Calu3 (cell line): ENCODE measurements at places on chromosomes 12 and 14. TPM values are rescaled to one million over a fixed set of nuclear protein-coding genes. Genes with fewer than 3 reads are reported as not detected.
A peak's percentile ranks its signal among the peaks of the same experiment; 100 is the strongest.

GRCh38 chr12:105057174-105057573 lies 27.1 kb downstream of the ALDH1L2 start:
- peaks cover 8% of the 10 kb centered on the region for H3K4me1 ChIP-seq
- H3K27me3 ChIP-seq = no peaks in the 10 kb centered on the region
- no peak for DNase-seq
- H3K36me3 ChIP-seq = peaks cover 27% of the 10 kb centered on the region
- H3K27ac ChIP-seq = no peak overlapping the region

- DNase-seq = no peak
- no peak overlapping the region for H3K4me3 ChIP-seq
- H3K27ac ChIP-seq = no peak overlapping the region
- no peaks in the 10 kb centered on the region for H3K4me1 ChIP-seq
- H3K27me3 ChIP-seq = no peaks in the 10 kb centered on the region
- no peaks in the 10 kb centered on the region for H3K36me3 ChIP-seq
Observed at GRCh38 chr12:81017792-81018191, 60.1 kb upstream of the ACSS3 start.

DNA sequence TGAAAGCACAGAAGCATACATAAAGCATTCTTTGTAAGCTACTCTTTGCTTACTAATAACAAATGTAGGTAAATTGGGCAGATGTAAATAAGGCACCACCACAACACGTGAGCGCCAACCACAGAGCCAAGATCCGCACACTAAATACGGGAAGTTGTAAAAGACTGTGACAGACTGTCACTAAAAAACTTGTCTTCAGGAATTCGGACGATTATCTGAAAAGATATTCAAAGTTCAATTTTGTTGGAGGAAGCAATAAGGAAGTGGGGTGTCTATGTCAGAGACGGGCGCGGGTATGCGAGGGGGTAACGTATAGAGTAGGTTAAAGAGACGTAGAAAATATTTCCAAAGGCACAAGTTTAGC lies 1.5 kb upstream of the HSP90B1 start:
- H3K27ac ChIP-seq = peak overlapping the region; percentile 100
- DNase-seq = no peak
- H3K36me3 ChIP-seq = peaks cover 55% of the 10 kb centered on the region
- H3K4me3 ChIP-seq = peak overlapping the region; percentile 82
- no peaks in the 10 kb centered on the region for H3K27me3 ChIP-seq

DNA sequence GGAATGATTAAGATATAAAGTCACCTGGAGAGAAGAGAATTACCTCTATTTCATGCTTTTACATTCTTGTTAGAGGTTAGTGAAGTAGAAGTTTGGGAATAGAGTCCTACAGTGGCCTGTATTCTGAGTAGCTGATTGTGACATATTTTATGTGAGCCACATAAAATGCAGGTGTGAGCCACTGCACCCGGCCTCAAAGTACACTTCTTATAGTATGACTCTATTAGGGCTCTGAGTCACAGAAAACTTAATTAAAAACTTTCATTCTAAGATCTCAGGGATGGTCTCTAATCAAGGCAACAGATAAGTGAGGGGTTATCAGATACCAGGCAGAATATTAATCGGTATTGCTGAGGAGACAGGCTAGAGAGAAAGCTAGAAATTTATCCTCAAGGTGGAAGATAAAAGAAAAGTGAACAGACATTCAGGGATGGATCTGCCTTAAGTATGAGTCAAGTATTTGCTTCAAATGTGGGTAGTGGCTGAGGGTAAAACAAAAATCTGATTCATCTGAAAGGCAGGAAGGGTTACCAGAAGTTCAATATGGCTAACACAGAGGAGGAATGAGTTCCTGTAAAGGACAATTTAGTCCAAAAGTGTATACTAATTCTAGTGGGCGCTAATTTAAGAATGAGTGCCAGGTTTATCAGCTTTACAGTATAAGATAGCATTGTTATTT lies 5.5 kb upstream of the G2E3 start:
- H3K4me3 ChIP-seq = no peak overlapping the region
- H3K36me3 ChIP-seq = peaks cover 3% of the 10 kb centered on the region
- no peak for DNase-seq
- H3K27ac ChIP-seq = peak overlapping the region; percentile 45
- H3K27me3 ChIP-seq = no peaks in the 10 kb centered on the region
- peaks cover 39% of the 10 kb centered on the region for H3K4me1 ChIP-seq

DNA sequence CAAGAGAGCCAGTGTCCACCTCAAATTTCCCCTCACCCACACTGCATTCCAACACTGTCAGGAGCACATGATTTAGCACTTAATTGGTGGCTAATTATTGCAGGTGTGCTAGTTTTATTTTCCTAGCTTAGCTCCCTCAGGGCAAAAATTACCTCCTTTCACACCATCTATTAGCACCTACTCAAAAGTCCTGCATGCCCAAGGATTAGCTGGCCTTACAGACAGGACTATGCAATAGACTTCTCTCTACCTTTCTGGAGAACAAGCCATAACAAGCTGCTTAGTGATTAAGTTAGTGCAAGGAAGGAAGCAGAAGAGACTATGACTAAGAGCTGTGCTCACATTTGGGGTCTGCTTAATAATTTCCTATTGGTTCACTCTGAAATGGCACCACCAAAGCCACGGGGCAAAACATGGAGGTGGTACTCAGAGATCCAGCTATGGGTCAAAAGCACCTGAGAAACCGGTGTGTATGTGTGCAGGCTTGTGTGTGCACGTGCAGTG lies 69.5 kb downstream of the STON2 start:
- no peak overlapping the region for H3K27ac ChIP-seq
- no peaks in the 10 kb centered on the region for H3K36me3 ChIP-seq
- DNase-seq = no peak
- peaks cover 16% of the 10 kb centered on the region for H3K4me1 ChIP-seq
- H3K27me3 ChIP-seq = no peaks in the 10 kb centered on the region

- DNase-seq = no peak
- H3K27me3 ChIP-seq = no peaks in the 10 kb centered on the region
- no peak overlapping the region for H3K4me3 ChIP-seq
- no peak overlapping the region for H3K27ac ChIP-seq
Observed at GRCh38 chr14:39454906-39455539, 22.8 kb upstream of the FBXO33 start.

DNA sequence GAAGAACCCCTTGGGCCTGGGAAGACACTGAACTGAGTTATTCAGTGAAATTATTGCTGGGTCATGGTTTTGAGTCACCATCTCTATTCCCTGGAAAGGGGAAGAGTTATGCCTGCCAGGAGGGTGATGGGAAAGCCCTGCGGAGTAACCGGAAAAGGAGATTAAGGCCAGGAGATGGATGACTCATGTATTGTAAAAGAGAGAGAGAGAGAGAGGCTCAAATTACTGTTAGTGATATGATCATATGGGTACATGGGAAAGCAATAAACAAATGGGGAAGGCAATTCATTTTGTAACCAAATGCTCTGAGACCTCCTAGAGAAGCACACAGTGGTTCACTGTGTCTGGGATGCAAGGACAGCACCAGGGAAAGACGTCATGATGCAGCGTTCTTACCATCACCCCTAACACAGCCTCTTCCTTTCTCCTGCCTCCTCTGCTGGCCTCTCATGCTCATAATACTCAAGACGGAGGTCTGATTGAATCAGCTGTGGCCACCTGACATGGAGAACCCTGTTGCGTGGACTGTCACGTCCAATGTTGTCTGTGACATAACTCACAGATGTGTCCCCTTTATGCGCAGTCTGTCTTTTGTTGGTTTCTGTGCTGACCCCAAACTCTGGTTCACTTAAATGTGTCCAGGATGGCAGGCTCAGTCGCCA lies 243.7 kb downstream of the TMEM132D start:
- H3K36me3 ChIP-seq = no peaks in the 10 kb centered on the region
- H3K27ac ChIP-seq = no peak overlapping the region
- H3K27me3 ChIP-seq = no peaks in the 10 kb centered on the region

- peaks cover 71% of the 10 kb centered on the region for H3K27me3 ChIP-seq
- peak overlapping the region; percentile 50 for H3K4me3 ChIP-seq
- peaks cover 18% of the 10 kb centered on the region for H3K4me1 ChIP-seq
- no peak overlapping the region for H3K27ac ChIP-seq
- DNase-seq = peak; percentile 40
Observed at GRCh38 chr14:28756884-28757570, 9.6 kb upstream of the FOXG1 start.

- H3K4me3 ChIP-seq = no peak overlapping the region
- no peak for DNase-seq
- H3K36me3 ChIP-seq = peaks cover 4% of the 10 kb centered on the region
- H3K27ac ChIP-seq = no peak overlapping the region
- H3K4me1 ChIP-seq = no peaks in the 10 kb centered on the region
Observed at GRCh38 chr14:96895658-96896271, 98.6 kb downstream of the VRK1 start.

DNA sequence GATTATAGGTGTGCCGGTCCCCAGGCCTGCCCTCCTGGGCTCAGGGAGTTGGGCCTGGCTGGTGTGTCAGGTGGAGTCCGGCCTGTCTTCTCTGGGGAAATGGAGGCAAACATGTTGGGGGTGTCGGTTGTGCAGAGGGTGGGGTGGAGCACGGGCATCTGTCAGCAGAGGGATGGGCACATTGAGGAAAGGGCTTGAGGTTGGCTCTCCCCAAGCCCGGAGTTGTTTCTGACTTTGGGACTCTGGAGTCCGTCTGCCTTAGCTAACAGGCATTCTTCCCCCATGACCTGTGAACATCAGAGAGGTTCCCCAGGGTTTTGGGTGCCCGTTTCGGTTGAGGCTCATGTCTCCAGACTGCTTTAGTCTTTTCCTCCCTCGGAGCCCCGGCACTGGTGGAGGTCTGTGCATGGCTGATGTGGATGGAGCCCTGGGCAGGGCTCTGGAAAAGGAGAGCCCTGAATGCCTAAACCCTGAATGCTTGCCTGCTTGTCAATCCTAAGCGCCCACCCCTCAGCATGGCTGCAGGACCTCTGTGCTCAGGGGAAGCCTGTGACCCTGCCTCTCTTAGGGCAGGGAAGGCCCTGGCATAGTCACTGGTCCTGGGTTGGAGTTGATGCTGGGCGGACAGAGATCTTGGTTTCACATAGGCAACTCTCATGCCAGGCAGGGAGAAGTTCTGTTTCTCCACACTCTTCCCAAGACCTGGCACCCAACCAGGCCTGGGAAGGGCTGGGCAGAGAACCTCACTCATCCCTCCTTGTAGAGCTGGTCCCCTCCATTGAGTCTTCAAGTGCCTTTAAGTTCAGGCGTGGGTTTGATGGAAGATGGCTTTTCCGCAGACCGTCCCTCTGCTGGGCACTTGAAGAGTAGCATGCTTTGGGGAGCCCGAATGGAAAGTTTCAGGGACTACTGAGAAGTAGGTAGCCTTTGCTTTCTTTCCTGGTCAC lies 12.9 kb downstream of the NYNRIN start:
- H3K4me1 ChIP-seq = no peaks in the 10 kb centered on the region
- H3K27me3 ChIP-seq = no peaks in the 10 kb centered on the region
- H3K36me3 ChIP-seq = no peaks in the 10 kb centered on the region
- peak; percentile 52 for DNase-seq

DNA sequence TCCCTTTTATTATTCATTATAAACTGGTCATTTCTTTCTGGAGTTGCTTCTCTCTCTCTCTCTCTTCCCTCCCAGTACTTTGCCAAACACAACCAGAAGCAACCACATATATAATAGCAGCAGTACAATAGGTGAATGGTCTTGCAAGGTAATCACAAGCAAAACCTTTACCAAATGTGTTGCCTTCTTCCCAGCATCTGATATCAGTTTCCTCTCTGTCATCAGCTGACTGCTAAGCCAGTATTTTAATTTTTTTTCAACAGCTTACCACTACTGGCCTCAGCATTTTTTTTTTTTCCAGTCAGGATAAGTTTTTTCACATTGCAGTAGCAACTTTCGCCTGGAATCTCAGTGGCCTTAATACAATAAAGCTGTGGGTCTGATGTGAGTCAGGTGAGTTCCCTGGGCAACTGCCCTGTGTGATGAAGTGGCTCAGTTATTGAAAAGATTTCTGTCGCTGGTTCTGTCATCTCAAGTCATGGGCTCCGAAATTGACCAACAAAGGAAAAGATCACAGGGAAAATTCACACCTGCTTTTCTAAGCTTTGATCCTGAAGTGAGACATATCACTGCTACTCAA lies 282.5 kb upstream of the AMIGO2 start:
- no peak overlapping the region for H3K4me3 ChIP-seq
- H3K4me1 ChIP-seq = no peaks in the 10 kb centered on the region
- H3K36me3 ChIP-seq = no peaks in the 10 kb centered on the region
- no peaks in the 10 kb centered on the region for H3K27me3 ChIP-seq
- H3K27ac ChIP-seq = no peak overlapping the region

GRCh38 chr12:29797565-29798355 lies 14.0 kb upstream of the TMTC1 start:
- peaks cover 13% of the 10 kb centered on the region for H3K27me3 ChIP-seq
- peaks cover 16% of the 10 kb centered on the region for H3K4me1 ChIP-seq
- no peak overlapping the region for H3K4me3 ChIP-seq

DNA sequence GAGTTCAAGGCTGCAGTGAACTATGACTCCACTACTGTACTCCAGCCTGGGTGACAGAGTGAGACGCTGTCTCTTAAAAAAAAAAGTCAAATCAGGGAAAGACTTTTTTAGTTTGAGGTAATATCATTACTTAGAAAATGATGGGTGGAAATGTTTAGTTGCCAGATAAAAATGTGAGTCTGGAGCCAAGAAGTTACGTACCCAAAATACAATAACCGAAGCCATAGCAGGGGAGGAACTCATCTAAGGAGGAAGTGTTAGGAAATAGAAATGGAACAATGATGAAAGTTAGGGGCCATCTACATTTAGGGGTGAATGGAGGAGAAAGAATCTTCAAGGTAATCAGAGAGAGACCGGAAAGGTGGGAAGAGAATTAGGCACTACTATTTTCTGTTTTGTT lies 98.8 kb downstream of the DACT1 start:
- H3K4me1 ChIP-seq = peaks cover 2% of the 10 kb centered on the region
- H3K36me3 ChIP-seq = no peaks in the 10 kb centered on the region
- H3K27me3 ChIP-seq = peaks cover 21% of the 10 kb centered on the region
- no peak for DNase-seq
- no peak overlapping the region for H3K4me3 ChIP-seq

- no peak for DNase-seq
- peaks cover 40% of the 10 kb centered on the region for H3K27me3 ChIP-seq
- H3K4me3 ChIP-seq = no peak overlapping the region
- H3K36me3 ChIP-seq = no peaks in the 10 kb centered on the region
- no peak overlapping the region for H3K27ac ChIP-seq
- H3K4me1 ChIP-seq = no peaks in the 10 kb centered on the region
Observed at GRCh38 chr12:106157802-106158201, 19.0 kb upstream of the NUAK1 start.

GRCh38 chr12:29132316-29132715 lies 16.8 kb upstream of the FAR2 start:
- DNase-seq = no peak
- H3K27ac ChIP-seq = no peak overlapping the region
- no peaks in the 10 kb centered on the region for H3K27me3 ChIP-seq
- H3K36me3 ChIP-seq = no peaks in the 10 kb centered on the region

- H3K36me3 ChIP-seq = no peaks in the 10 kb centered on the region
- no peaks in the 10 kb centered on the region for H3K27me3 ChIP-seq
- H3K27ac ChIP-seq = no peak overlapping the region
Observed at GRCh38 chr14:75860561-75861160, 121.1 kb downstream of the TGFB3 start.

The SNRPF gene
- 49.7 and 55.4 TPM in 2 replicates for total RNA-seq

The SDSL gene
- total RNA-seq = 19.9 and 25.5 TPM in 2 replicates

The SRRM4 gene
- total RNA-seq = not detected in 2 replicates

The TAS2R19 gene
- 3.2 and 4.5 TPM in 2 replicates for total RNA-seq

The KRT79 gene
- 0.24 TPM in 1 of 2 replicates, not detected in the other for total RNA-seq

The AHNAK2 gene
- total RNA-seq = 42.0 and 56.5 TPM in 2 replicates

The MYH6 gene
- total RNA-seq = not detected in 2 replicates
